ENCODE measurements at places on chromosomes 11 and 22.

DNA sequence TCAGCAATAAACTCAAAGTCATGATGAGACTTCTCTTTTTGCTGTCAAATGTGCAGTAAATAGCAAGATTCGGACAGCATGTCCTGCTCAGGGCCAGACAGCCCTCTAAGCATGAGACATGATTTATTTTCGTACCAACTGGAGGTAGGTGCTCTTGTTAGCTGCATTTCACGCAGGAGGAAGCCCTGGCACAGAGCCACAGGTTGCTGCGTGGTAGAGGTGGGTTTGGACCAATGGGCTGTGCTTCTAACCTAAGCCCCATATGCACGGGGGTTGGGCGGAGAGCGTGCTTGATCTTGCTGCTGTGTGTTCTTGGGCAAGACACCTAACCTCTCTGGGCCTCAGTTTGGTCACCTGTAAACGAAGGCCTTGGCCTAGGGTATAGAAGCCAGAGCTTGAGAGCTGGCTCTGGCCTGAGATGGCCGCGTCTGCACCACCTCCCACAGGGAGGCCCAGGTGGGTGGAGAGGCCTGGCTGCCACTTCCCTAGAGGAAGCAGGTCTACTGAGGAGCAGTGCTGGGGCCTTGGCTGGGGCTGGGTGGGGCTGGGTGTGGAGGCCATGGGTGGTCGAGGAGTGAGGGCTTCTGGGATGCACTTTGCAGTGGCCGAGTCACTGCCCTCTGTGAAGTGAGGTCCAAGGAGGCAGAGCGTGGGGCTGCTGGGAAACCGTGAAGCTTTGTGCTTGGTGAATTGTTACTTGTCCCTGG, 38.5 kb upstream of the GRAMD4 start:
- no peak for DNase-seq

DNA sequence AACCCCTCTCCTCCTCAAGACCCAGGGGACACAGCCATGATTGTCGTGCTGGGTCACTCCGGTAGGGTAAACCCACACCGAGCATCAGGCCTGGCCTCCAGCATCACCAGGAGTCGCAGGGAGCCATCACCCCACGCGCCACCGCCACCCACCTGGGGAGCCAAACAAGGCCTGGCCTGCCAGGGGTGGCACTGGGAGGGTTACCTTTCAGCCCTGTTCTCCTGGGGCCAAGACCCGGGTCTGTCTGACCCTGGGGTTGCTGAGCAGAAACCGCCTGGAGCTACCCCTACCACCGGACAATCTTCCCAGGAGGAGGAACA, 39.3 kb upstream of the NNMT start:
- no peak for DNase-seq

GRCh38 chr11:126423154-126423553, 67.7 kb downstream of the ST3GAL4 start:
- no peak for DNase-seq

DNA sequence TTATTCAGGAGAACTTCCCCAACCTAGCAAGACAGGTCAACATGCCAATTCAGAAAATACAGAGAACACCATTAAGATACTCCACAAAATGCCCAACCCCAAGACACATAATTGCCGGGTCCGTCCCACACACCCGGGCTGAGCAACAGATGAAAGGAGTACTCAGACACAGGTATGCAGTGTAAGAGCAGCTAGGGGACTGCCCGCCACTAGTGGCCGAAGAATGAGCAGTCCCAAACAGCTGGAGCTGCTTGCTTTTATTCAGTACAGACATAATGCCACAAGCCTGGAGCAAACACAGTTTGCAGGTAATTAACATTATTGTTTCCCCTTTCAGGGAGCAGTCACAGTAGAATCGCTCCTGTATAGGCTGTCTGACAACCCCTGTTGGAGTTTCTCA, 364.6 kb downstream of the LUZP2 start:
- DNase-seq: no peak

DNA sequence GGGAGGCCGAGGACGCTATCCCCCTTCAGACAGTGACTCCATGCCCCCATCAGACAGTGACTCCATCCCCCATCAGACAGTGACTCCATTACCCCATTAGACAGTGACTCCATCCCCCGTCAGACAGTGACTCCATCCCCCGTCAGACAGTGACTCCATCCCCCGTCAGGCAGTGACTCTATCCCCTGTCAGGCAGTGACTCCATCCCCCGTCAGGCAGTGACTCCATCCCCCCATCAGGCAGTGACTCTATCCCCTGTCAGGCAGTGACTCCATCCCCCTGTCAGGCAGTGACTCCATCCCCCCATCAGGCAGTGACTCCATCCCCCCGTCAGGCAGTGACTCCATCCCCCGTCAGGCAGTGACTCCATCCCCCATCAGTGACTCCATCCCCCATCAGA, 9.1 kb upstream of the TTLL8 start:
- DNase-seq: no peak
